ENCODE measurements at places on chromosomes 4 and X.

DNA sequence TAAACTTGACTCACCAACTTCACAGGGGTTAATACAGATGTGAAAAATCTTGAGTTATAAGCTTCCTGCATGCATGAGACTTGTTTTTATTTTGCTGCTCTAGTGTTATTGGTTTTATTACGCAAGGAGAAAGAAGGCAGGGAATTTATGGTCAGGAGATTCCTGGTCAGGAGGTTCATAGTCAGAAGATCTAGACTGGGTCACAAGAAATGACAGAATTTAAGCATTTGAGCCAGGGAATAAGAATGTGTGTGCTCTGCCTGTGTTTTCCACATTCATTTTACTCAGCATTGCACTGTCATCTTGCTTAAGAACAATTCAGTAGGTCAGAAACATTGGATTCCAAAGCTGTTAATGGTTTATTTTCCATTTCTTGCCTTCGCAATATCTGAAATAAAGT, 2522.1 kb downstream of the ARAP2 start:
- DNase-seq: no peak

DNA sequence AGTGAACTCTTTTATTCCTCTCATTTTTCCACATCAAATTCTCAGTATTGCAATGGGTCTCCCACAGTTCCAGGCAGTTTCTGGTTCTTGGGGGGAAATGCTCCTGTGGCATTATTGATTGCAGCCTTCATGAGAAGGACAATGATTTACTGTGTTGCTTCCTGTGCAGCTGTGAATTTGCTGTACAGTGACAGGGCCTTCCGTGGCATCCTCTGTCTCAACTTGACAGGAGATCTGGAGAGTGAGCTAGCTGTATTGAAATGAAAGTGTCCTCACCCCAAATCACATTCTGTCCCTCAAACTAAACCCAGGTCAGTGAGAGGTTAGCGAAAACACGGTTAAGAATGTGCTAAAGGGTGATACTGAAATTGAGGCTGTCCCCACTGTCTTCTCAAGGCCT, 77.1 kb upstream of the ATOH1 start:
- DNase-seq: peak; percentile 61

DNA sequence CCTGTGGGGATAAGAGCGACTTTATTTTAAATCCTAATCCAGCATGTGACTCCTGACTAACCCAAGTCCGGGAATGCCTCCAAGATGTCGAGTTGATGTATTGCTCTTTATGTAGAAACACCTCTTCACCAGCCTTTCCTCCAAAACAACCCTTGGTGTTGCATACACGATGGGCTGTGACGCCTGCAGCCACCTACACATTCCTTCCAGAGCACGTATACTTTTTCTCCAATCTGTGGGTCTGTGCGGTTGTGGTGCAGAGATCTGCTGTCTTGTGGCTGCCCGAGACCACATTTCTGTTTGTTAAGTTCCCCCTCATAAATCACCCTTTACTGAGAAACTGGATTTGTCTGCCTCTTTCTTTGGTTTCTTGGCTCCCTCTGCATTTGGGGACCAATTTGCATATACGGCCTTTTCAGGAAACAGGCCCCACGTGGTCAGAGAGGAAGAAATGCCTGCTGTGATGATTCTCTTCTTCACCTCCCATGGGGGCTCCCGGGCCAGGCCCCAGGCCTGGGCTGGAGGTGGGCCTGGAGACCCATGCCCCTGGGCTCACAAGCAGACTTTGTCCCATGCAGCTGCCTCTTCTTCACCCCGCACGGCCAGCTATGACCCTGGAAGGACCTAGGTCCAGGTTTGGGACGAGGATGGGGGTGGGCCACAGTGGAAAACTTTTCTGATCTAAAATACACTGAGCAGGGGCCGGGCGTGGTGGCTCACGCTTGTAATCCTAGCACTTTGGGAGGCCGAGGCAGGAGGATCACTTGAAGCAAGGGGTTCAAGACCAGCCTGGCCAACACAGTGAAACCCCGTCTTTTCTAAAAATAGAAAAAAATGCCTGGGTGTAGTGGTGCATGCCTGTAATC, 21.4 kb upstream of the AFAP1 start:
- no peak for DNase-seq

GRCh38 chrX:71100581-71101505, 5.2 kb downstream of the FOXO4 start:
- DNase-seq: no peak

- DNase-seq: no peak
Observed at GRCh38 chr4:10461091-10461849, 4.0 kb upstream of the ZNF518B start.

All from COR-L47 (cell line).